ENCODE measurements at places on chromosomes 6 and 20.

- no peak for DNase-seq
Measured at GRCh38 chr6:56144538-56145324, 102.6 kb downstream of the COL21A1 start.

GRCh38 chr20:15045246-15045645, 707.8 kb upstream of the FLRT3 start:
- no peak for DNase-seq

DNA sequence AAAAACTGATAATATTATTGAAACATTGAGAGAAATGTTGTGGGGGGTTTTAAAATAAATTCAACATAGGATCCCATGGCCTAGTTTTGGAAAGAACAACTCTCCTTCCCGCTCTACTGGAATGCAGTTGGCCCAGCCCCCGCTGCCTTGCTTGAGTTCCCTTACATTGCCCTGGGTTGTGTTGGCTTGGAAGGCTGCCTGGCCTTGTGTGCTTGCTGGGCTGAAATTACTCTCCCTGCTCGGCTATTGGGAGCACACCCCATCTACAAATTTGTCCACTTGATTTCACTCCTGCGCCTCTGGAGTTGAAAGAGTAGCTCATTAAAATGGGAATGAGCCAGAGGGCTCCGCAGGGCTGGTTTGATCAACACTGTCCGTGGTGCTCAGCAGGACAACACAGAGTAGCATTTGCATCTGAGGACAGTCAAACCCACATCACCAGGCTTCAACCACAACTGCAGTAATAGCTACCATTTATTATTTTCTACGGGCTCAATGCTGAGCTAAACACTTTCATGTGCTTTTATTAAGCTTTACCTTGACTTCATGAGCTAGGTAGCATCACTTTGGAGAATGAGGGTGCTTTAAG, 35.2 kb downstream of the DOK5 start:
- no peak for DNase-seq

GRCh38 chr20:10412591-10413408, 21.2 kb downstream of the MKKS start:
- no peak for DNase-seq

GRCh38 chr6:33167374-33168283, 24.6 kb downstream of the COL11A2 start:
- no peak for DNase-seq

DNA sequence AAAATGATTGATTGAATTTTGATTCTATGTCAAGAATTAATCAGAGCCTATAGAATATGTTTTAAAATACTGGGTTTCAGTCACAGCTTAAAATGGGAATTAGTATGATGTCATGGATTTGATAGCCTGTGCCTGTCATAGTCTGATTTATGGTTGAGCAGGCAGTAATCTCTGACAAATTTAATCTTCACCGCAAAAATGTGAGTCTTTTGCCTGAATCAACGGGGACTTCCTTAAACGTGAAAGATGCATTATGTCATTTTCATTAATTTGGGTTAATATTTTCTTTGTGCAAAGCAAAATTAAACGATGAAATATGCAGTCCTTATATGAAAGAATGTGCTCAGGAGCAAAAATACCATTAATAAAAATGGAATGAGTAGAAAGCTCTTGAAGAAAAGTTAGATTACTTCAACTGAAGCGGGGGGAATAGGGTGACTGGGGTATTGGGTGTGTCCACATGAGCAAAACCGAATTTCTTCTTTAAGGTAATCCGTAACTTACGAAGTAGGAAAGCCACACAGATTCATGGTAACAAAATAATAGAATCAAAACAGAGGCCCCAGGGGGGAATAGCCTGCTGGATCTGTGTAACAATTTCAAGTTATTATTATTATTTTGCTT, 339.6 kb upstream of the NOX3 start:
- no peak for DNase-seq

- no peak for DNase-seq
Measured at GRCh38 chr20:45344168-45344860, 3.9 kb downstream of the SDC4 start.

DNA sequence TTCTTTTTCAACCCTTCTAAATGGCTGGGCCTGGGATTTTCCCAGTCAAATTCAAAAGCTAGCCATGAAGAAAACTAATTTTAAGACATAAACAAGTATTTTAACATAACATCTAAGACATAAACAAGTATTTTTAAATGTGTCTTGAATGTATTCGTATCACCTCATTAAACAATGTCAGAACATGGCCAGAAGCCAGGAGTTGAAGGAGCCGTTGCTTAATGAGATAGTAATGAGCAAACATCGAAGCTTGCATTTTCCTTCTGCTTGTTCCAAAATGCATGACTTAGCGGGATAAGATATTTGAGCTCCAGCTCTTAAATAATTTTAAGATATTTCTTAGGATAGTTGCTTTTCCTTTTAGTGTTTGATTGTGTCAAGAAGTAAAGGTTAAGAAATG, 4.2 kb upstream of the RNF182 start:
- no peak for DNase-seq

- no peak for DNase-seq
Measured at GRCh38 chr20:19440660-19441527, 228.5 kb downstream of the SLC24A3 start.

- no peak for DNase-seq
Measured at GRCh38 chr6:69379518-69379917, 417.3 kb downstream of the LMBRD1 start.

GRCh38 chr6:5663259-5663658, 343.5 kb downstream of the NRN1 start:
- DNase-seq, result no peak

DNA sequence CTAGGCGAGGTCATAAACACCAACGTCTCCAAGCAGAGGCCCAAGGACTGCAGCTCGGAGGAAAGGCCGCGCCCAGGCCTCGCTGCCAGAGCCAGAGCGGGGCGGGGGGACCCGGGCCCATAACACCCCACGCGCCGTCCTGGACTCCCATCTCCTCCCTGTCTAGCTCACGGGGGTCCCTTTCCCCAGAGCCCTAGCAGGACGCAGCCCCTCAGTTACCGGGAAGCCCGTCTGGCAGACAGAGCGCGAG, 44.9 kb downstream of the MDFI start:
- DNase-seq, result no peak

GRCh38 chr6:89355511-89356194, 3.1 kb upstream of the UBE2J1 start:
- no peak for DNase-seq

GRCh38 chr6:118080547-118080946, 173.5 kb downstream of the SLC35F1 start:
- no peak for DNase-seq

- DNase-seq, result no peak
Measured at GRCh38 chr6:111441678-111442243, 41.3 kb downstream of the REV3L start.

All from activated CD4-positive, alpha-beta T cell treated with anti-CD3 and anti-CD28 coated beads, Interleukin-2, amount 50 U/mL, for 48 hours (primary cell).